DMS79 treated with DMSO at 0.1 percent for 48 hours (cell line): ENCODE measurements at places on chromosomes 11 and 22.

- DNase-seq, result peak; percentile 39
These were observed at the start of gene DCHS1 for GRCh38 chr11:6655790-6656583. TSS of gene DCHS1 (minus strand) at chr11:6655809. CDS start at chr11:6641613, 14,196 bp downstream.

GRCh38 chr11:65116370-65117205, 913 bp downstream of the ZNHIT2 start:
- peak; percentile 48 for DNase-seq

GRCh38 chr11:75334976-75335375, 16.5 kb downstream of the ARRB1 start:
- DNase-seq, result no peak

GRCh38 chr11:34056672-34057071, 5.1 kb downstream of the CAPRIN1 start:
- no peak for DNase-seq

- no peak for DNase-seq
These were observed 69.1 kb upstream of the MYOD1 start for GRCh38 chr11:17650127-17650911.
